ENCODE measurements at places on chromosomes 7 and 10.

GRCh38 chr10:70952401-70952800 lies 64.0 kb upstream of the PCBD1 start:
- DNase-seq: no peak

- DNase-seq: no peak
Observed at GRCh38 chr7:51611937-51612336, 295.3 kb upstream of the COBL start.

DNA sequence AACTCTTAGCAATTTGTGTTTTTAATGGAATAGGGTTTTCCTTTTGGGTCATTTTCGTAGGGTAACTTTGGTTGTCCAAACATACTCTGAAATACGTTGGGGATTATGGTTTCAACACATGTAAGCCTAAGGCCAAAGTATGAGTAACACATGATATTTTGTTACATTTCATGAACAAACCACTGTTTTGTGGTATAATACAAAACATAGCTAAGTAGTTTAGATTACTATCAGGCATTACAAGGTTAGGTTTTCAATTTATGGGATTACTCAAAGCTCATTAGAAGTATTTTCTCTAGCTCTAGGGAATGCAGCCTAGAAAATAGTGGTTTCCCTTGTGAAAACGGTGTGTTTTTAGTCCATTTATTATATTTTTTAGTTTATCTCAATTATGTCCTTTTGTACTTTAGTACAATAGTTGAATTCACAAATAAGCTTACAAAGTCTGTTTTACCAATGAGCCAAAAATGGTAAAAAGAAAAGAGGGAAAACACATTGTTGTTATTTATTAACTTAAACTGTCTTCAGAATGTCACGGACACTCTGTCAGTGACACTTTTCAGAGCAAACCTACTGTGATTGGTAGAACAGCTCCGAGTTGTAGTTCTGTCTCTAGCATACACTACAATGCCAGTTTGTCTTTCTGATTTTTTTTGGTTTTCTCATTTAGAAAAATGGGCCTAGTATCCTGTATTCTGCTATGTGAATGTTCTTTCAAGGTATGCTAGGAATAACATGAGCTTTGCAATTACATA lies 473.7 kb downstream of the SUGCT start:
- DNase-seq: no peak

- DNase-seq: no peak
Observed at GRCh38 chr10:99236627-99237309, 1.1 kb upstream of the HPSE2 start.

- no peak for DNase-seq
Observed at GRCh38 chr7:148022832-148023231, 567.7 kb upstream of the C7orf33 start.

DNA sequence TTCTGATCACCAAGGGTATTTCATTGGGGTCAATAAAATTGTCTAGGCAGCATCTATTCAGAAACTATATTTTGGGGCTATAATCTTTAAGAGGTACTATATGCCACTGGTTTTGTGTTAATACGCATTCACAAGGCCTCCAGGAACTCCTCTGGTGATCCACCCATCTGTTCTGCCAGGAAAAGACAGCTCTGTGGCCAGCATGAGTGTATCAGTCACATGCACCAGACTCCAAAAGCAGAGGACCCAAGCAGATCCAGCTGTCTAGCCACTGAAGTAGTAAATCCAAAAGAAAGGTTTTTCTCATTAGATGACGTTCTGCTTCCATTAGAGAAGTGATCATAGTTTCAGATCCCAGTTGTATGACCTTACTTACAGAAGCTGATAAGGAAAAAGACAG lies 199.6 kb upstream of the CELF2 start:
- DNase-seq: no peak

GRCh38 chr10:43867667-43868565 lies 219.2 kb upstream of the ZNF32 start:
- no peak for DNase-seq

DNA sequence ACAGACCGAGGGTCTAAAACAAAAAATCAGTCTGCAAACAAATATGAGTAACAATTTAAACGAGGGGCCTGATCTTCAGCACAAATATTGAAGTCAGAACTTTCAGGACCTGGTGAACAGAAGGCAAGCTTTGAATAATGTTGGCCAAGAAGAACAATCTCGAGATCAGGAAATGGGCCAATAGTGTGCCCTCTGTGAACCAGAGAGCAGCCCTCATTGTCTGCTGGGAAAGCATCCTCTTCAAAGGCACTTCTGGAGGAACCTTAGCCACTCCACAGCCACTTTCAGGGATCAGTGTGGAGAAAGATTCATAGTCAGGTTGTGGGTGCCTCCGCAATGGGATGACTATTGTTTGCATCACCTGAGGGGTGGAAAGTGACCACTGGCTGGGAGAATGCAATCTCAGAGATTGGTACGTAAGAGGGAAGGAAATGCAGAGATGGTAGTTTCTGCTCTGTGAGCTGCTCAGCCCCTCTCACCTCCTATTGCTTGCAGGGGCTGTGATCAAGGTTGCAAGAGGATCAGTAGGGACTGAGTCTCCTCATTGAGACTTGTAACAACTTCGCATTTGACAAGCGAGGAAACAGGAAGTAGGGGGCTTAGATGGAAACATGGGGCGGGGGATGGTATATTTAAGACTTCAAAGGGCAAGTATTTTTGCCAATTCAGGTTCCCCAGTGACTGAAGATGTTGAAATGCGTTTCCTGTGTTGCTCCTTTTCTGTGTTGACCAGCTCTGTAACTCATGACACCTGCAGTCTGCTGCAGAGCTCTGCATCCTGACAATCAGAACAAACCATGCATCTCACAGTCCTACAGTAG lies 28.4 kb upstream of the IFRD1 start:
- DNase-seq: no peak

DNA sequence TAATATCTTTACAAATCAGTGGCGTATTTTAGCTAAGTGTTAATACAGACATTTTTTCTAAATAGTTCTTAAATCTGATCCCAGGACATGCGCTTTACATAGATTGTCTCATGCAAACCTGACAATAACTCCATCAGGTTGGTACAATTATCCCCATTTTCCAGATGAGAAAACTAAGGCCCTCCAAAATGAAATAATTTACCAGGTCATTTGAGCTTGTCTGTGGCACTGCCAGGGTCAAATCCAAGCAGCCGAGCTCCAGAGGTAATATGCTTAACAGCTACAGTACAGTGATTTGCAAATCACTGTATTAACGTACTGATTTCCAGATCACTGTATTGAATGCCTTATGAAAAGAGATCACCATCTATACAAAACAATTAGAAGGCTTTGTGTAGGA lies 223.1 kb downstream of the CHCHD3 start:
- no peak for DNase-seq

DNA sequence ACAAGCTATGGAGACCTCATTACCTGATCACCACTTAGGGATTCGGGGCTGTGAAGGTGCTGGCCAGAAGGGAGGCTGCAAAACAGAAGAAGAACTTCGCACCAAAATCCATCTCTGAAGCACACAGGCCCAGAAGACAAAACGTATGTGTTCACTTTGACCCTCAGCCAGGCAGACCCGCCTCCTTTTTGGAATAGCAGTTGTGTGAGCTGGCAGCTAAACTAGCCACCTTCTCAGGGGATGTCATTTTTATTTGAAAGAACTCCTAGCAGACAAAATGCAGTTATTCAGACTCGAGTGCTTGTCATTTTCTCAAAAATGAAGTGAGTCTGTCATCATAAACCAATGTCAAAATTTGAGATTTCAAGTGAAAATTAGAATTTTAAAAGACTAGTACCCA lies 71.7 kb downstream of the TNS3 start:
- no peak for DNase-seq

- no peak for DNase-seq
Observed at GRCh38 chr10:29353305-29353704, 64.4 kb downstream of the LYZL1 start.

DNA sequence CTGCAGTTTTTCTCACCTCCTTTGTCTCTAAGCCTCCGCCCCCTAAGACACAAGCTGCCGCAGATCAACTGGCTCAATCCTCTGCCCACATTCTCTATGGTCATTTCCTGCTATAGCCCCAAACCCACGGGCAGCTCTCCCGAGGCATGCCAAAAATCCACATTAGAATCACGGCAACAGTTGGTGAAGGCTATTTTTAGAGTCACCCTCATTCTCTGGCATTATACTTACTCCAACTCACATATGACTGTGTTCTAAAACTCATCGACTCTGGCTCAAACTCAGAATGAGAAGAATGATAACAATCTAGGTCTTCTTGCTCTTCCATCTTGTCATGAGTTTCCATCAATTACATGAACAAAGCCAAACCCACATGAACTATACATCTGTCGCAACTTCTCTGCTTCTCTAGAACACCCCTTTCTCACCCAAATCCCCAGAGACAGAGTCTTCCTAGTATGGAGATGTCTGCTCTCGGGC lies 10.9 kb upstream of the KIAA1549 start:
- DNase-seq: no peak

DNA sequence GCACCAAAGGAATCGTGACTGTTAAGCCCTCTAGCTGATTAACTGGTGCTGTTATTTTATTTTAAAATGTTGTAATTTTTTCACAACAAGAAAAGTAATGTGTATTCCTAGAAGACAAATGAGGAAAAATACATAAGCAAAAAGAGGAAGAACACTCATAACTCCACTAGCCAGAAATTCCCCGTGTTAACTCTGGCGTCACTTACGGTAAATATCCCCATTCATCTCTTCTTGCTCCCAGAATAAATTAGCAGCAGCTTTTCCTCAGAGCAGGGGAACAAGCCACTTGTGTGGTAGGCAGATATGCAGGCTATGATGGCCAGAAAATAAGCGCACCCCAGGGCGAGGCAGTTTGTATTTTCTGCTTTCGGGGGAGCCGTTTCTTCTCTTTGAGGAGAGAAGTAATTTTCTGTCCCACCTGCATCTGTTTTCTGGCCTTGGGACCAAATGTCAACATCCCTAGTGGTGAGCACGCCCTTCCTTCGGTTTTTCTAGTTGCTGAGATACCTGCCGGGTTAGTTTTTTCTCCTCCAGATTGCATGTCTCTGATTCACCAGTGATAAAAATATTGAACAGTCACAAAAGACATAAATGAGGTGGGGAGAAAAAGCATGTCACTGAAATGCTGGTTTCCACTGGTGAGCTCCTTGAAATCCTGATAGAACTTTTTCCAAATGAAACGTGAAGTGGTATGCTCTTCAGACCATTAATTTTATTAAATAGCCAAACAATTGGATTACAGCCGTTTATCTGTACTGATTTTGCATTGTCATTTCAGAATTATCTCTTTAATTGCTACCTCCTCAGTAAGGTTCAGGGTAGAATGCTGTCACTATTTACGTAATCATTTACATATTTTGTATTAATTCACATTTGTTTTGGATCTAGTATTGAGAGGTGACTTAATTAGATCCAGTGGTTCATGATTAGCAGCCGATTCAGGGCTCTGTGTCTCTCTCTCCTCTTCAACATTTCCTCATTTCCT lies 268.1 kb downstream of the CAMK1D start:
- DNase-seq: no peak

DNA sequence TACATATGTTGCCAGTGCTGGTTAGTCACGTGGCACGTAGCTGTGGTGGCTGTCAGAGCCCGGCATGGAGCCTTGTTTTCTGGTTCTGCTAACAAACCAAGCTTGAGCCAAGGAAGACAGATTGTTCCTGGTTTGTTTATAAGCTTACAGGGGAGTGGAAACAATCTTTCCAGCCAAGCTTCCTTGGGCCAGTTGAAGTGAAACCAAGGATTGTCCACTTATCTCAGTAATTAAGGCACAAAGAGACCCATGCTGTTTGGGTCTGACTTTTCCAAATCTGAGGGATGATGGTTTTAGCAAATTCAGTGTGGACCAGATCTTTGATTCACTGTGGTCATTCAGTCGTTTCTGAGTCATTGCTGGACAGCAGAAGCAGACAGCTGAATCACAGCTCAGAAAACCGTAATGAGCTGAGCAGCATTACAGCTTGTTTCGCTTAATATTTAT lies 297.3 kb upstream of the COBL start:
- DNase-seq: no peak

DNA sequence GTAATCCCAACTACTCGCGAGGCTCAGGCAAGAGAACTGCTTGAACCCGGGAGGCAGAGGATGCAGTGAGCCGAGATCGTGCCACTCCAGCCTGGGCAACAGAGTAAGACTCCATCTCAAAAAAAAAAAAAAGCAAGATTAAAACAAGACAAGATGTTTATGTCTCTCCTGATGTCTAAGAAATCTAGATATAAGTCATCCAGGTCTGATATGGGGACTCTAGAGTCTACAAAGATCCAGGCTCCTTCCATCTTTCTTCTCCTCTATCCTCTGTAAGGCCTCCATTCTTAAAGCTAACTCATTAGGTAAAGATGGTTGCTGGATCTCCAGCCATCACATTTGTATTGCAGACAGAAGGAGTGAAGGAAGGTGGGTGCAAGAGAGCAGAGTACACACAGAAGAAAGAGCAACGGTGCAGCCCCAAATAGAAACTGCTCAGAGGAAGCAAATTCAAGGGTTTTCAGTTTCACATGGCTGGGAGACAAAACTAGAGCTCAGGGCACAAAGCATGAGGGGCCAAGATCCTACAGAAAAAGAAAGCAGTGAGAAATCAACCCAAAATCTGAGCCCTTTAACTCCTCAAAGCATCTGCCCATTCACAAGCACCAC lies 57.6 kb downstream of the USP6NL start:
- DNase-seq: no peak

GRCh38 chr7:86863452-86863851 lies 196.0 kb downstream of the ELAPOR2 start:
- DNase-seq: no peak

GRCh38 chr7:44307905-44308595 lies 17.3 kb downstream of the CAMK2B start:
- DNase-seq: no peak

DNA sequence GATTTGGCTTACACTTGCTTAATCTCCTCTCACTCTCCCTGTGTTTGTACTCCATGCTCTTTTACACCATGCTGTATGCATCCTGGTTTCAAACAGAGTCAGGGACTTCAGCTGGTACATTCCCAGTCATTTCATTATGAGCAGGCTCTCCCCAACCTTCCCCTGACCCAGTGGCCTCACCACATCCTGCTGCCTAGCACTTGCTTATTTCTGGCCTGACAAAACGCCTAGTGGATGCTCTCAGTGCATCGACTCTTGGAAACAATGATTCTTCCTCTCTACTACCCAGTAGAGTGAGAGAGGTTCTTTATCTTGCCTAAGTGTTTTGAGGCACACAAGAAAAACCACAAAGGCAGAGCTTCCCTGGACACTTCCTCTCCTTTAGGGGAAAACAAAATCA lies 63.4 kb downstream of the CAV1 start:
- DNase-seq: no peak

- no peak for DNase-seq
Observed at GRCh38 chr7:150951181-150951520, 27.0 kb downstream of the KCNH2 start.

- no peak for DNase-seq
Observed at GRCh38 chr10:79459243-79459642, 13.8 kb upstream of the ZCCHC24 start.

GRCh38 chr7:5488286-5488878 lies 64.7 kb upstream of the TNRC18 start:
- DNase-seq: no peak

GRCh38 chr10:69486922-69487730 lies 35.9 kb downstream of the TSPAN15 start:
- no peak for DNase-seq

GRCh38 chr7:159066816-159067575 lies 77.7 kb downstream of the VIPR2 start:
- DNase-seq: no peak

Data from stimulated activated CD8-positive, alpha-beta memory T cell treated with anti-CD3 and anti-CD28 coated beads, Interleukin-7, amount 100 ng/mL, for 4 hours (primary cell).